Retinal pigment epithelial cell (primary cell): ENCODE measurements at places on chromosomes 7 and 10.

DNA sequence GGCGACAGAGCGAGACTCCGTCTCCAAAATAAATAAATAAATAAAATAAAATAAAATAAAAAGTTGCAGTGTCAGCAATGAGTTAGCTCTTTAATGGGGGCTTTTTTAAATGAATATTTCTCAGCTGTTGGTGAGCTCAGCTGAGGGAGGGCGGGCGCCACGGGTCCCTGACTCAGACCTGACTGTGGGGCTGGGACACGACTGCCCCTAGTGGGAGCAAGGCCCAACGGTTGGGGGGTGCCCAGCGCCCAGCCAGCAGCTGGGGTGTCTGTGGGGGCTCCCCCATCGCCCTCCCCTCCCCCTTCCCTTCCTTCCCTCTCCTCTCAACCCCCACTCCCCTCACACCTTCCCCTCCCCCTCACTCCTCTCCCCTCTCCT, 46.6 kb downstream of the PWWP2B start:
- DNase-seq, result no peak

- no peak for DNase-seq
Observed at GRCh38 chr7:95429241-95429990, 5.4 kb downstream of the PON2 start.

- no peak for DNase-seq
Observed at GRCh38 chr10:47116445-47116844, 183.6 kb upstream of the GDF10 start.

- peak; percentile 68 for DNase-seq
Observed at GRCh38 chr10:59079386-59080226, 96.8 kb upstream of the PHYHIPL start.

DNA sequence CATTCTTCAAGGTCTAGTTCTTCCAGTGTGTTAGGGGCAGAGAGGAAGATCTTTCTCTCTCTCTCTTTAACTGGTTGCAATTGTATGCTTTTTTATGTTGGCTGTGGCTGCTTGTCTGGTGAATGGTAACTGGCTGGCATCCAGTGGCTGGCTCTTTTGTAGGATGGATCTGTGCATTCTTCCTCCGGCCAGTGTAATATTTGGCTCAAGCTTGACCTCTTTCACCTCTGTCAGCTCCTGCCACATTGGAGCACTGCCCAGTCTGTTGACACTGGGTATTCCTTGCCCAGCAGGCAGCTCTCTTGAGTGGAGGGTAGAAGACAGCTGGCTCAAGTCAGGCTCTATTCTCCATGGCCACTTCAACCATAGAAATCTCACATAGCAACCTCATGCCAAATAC, 528.3 kb downstream of the PHTF2 start:
- no peak for DNase-seq

GRCh38 chr7:29815181-29816105, 9.1 kb downstream of the WIPF3 start:
- DNase-seq, result no peak

DNA sequence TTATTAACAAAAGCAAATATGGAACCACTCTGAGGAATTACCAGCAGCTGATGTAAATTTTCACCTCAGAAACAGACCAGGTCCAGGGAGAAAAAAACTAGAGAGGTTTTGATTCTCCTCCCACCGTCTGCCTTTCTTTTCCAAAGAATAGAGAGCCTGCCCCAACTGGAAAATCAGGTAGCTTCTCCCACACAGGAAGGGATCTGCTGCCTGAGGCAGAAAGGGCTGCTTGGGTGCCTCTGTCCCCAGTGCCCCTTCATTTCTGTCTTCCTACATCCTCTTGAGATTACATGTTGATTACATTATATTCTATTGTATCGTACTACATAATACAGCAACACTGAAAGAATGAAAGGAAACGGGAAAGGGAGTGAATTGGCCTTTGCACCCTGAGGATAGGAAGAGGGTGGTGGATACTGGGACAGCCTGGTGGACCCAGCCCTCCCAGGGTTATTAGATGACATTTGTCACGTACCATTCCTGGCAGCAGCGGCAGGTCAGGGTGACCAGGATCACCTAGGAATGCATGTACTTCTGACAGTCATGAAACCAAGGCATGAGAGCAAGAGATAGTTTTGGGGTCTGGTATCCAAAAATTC, 8.9 kb downstream of the ST8SIA6 start:
- no peak for DNase-seq

DNA sequence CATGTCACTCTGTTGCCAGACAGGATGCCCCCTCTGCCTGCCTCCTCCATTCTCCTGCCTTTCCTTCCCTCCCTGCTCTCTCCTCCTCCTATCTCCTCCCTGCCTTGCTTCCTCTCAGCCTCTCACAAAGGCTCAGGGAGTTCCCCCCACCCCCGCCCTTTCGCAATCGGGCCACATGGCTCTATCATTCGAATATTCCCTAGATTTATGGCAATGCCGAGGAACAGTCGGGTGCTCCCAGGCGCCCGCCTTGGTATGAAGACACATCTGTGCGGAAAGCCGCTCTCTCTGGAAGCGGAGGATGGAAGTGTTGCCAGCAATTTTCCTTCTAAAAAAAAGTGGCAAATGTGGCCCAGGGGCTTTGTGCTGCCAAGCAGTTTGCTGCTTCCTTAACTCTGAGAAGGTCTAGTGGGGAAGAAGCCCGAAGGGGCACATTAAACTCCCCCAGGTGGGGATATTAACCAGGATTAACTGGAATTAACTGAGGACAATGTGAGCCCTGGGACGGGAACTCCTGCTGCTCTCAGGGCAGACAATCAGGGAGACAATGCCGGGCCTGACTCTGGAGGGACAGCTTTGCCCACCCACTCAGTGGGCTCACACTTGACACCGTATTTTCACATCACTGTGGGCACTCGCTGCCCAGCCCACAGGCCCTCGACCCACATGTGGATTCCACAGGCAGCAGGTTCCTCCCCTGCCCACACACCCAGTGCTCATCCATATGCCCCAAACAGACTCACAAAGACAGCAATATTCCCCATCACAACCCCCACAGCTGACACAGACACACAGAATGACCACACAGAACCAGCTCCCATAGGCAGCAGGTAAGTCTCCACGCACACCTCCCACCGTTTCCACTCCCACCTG, 88.4 kb upstream of the SMNDC1 start:
- DNase-seq, result no peak

- no peak for DNase-seq
Observed at GRCh38 chr7:156677374-156678054, 36.9 kb downstream of the RNF32 start.

GRCh38 chr7:149598721-149599308, 101.2 kb upstream of the ZNF746 start:
- no peak for DNase-seq

DNA sequence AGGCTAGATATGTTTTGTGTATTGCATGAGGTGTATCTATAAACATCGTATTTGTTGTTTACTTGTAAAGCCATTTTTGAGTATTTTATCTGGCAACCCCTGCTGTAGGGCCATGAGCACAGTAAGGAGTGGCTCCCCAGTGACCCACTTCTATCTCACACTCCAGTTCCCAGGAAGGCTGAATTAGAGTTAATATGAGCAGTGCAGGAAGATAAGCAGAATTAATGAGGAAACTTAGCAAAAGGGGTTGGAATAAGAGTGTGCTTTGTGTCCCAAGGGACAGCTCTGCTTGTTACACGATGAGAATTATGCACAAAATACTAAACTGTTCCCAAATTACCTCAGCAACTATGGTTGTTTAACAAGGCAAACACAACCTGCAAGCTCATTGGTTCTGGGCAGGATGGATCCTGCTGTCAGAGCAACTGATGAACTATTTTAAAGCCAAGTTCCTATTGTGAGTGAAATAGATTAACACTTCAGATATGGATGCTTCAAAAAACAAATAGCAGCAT, 1005.8 kb downstream of the NRG3 start:
- DNase-seq, result no peak

DNA sequence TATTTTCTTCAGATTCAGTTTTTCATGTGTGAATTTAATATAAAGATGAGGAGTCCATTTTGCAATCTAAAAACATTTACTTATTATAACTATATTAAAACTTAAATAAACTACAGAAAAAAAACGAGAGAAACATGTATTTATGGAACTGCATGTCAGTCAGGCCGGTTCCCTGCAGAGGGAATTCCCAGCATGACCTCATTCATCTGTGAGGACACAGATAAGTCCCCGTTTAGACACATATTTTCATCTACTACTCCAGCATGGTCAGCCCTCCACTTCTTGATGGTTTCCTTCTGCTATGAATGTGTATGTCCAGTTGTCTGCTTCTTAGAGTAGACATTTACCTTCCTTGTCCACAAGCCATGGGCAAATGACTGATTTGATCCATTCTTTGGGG, 339.1 kb downstream of the SEMA3D start:
- DNase-seq, result no peak

GRCh38 chr7:46387646-46388045, 466.6 kb upstream of the IGFBP3 start:
- DNase-seq, result no peak
